GM12892 (cell line): ENCODE measurements at places on chromosomes 2 and 18.

DNA sequence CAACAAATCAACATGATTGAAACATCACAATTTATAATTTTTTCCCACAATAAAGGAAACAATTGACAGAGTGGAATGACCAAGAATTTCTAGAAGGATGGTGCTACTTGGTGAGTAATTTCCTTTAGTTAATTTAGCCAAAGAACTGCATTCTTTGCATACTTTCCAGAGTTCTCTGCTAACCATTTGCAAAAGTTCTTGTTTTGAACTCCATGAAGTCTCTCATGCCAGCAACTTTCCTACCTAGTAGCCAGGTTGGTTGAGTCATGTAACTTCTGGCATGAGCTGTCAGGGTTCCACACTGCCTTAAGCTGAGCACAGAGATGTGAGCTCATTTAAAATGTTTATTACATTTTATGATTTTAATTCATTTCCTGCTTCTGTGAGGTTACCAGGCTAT is 539.6 kb downstream of the PID1 start:
- no peak for DNase-seq

- no peak for DNase-seq
These were observed 79.0 kb downstream of the LBH start for GRCh38 chr2:30310371-30310770.

- DNase-seq, result no peak
These were observed 69.3 kb downstream of the NOL10 start for GRCh38 chr2:10620481-10620880.

DNA sequence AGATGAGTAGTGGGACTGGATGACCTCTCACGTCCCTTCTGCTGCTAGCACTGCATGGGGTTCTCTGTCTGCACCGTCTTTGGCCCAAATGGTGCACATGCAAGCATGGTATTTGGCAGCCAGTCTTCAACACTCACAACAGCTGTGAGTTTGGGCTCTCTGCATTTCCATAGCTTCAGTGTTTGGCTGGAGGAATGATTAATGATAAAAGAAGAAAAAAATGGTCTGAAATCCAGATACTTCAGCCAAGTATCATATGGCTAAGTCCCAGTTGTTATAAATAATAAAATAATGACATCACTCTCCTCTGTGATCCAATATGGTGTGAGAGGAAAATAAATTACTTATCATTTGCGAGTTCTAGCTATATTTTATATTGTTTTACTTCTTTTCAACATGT is 173.3 kb downstream of the DCDC2C start:
- no peak for DNase-seq

GRCh38 chr2:112959109-112959812 is 18.5 kb upstream of the IL36G start:
- DNase-seq, result no peak

- DNase-seq, result no peak
These were observed 41.4 kb upstream of the PARD3B start for GRCh38 chr2:204503869-204504268.

DNA sequence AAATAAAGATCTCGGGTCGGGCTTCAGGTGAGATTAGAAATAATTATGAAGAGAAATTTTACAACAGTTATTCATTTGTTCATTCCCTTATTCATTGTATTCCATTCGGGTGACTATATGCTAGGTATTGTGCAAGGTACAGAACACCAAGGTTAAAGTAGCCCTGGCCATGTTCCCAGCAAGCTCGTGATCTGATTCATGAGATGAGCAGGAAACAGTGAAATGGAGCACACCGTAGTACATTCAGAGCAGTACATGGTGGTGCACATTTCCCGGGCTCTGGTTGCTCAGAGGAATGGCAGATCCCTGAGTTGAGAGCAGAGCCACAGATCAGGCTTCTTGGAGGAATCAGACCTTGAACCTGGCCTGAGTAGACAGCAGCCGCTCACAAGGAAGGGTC is 87.7 kb downstream of the PRKRA start:
- no peak for DNase-seq

DNA sequence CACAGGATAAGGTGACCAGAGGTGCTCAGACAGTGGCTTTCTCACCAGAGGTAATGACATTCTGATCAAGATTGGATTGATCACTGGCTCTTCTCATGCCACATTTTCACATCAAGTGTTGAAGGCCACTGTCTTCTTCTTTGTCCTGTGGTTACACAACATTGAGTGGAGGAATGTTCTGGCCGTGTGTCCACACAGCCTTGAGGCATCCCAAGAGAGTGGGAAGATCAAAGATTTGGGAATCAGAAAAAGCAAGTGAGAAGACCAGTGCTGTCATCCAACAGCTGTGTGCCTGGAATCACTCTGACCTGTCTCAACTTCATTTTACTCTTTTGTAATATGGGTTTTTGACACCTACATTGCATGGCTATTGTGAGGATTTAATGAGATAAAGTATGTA is 67.4 kb downstream of the IL1R2 start:
- no peak for DNase-seq

- DNase-seq, result no peak
These were observed 29.3 kb downstream of the DNER start for GRCh38 chr2:229684942-229685562.

DNA sequence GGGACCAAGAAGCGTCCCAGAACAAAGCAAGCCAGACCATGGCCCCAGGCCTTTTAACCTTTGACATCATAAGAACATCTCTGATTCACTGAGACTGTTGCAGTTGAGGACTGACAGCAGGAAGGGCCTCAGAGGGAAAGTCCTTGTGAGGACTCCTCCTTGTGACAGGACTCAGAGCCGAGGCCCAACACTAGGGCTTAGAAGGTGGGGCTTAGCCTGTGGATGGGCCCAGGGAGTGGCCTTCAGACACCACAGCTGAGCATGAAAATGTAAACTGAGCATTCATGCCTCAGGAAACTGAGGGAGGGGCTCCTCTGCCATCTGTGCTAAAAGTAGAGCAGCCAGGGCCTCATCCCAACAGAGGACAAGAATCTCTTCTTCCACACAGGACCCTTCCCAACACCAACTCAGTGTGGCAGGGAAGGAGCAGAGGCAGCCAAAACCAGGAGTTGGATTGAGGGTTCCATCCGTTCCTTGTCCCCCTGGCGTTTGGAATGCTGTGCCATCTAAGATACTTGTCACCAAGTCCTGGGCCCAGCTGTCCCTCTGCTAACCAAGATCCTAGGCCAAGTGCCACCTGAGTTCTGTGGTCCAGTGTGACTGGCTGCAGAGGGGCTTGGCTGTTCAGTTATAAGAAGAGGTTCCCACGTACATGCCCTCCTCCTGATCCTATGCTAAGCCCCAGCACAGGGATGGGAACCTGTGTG is 37.5 kb upstream of the CAB39 start:
- no peak for DNase-seq

- no peak for DNase-seq
These were observed 63.0 kb upstream of the DSC1 start for GRCh38 chr18:31225668-31226067.

- no peak for DNase-seq
These were observed 21.3 kb upstream of the NT5C1B start for GRCh38 chr2:18610651-18611050.

DNA sequence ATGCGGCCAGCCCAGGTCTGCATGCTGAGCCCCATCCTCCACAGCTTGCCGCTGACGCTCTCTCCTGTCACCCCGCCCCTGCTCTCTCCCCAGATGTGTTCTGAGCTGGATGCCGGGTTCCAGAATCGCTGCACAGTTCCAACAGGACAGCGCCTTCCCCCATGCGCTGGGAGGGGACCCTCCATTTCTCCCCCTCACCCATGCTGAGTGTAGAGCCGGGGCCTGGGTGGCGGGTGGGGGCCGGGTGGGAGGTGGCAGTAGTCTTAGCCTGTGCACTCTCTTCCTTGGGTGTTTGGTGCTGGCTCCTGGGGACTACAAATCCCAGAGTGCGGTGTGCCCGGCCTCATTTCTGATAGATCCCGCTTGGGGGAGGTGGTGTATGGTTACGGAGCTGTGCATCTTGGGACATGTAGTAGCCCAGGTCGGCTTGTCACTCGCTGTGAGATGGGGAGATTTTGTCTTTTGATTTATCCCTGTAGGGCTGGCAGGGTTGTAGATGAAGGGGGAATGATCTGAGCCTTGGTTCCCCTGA is 6.8 kb downstream of the DNAJB2 start:
- no peak for DNase-seq

DNA sequence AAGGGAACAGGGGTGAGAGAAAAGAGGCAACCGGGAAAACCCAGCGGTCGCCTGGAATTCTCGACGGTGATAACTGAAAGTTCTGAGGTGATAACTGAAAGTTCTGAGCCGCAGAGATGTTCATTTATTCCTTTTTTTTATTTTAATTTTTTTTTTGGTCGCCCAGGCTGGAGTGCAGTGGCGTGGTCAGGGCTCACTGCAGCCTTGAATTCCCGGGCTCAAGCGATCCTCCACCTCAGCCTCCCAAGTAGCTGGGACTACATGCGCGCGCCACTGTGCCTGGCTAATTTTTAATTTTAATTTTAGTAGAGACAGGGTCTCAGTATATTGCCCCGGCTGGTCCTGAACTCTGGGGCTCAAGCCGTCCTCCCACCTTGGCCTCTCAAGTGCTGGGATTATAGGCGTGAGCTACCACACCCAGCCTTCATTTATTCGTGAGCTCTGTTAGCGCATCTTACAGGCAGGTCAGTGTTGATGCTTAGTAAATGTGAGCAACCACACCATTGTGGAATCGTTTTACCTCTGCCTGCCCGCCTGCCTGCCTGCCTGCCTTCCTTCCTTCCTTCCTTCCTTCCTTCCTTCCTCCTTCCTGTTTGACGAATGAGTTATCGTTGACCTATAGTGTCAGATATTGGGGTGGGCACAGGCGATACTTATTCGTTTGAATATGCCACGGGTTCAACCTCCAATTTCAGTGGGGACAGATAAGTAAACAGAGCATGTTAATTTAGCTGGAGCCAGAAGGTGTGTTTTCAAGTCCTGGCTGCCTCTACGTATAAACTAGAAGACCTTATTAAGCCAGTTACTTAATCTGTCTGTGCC is 557 bp upstream of the E2F6 start:
- no peak for DNase-seq

DNA sequence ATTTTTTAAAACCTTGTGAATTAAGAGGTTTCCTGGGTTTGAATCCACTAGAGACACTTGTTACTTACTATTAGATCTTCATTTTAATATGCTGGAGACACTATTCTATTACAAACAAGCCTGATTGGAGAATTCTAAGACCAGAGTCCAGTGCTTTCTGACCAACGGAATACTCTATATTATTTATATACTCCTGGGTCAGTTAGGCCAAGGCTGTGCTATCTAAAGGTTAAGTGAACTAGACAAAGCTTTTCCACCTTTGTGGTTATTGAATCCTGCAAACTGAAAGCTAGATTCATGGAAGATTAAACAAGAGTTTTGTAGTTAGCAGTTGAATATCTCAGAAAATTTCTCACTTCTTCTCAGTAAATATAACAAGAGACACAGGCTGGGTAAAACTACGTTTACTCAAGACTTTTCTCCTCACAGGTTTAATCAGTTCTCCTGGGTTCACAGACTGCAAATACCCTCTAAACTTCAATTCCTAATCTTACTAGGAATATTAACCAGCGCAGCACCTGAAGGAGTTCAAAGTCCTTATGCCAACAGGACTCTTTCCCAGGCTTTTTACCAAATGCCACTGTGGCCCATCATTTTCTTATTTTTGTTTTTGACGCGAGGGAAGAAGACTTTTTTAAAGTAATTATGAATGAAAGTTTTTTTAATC is 66.4 kb downstream of the COL4A4 start:
- no peak for DNase-seq

DNA sequence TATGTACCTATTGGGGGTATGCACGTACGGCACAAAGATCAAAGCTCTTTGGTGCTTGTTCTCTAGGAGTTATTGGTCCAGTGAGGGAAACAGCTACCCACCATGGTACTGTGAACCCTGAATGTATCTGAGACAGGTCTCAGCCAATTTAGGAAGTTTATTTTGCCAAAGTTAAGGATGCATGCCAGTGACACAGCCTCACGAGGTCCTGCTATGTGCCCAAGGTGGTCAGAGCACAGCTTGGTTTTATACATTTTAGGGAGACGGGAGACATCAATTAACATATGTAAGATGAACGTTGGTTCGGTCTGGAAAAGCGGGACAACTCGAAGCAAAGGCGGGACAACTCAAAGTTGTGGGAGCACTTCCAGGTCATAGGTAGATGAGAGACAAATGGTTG is 75.8 kb downstream of the SOWAHC start:
- DNase-seq, result no peak

DNA sequence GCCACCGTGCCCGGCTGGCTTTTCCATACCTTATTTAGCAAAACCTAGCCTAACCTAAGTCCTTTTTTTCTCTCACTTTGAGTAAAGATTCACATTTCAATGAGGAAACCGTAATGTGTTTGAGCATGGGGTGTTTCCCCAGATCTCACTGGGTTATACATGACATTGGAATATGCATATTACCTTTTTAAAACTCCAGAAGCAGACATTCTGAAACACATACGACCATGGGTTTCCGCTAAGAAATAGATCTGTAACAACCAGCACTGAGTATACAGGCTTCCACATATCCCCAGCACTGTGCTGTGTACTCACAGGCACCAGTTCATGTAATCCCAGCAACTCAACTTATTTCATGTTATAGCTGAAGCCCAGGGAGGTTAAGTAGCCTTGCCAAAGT is 41.0 kb upstream of the FOSL2 start:
- no peak for DNase-seq

DNA sequence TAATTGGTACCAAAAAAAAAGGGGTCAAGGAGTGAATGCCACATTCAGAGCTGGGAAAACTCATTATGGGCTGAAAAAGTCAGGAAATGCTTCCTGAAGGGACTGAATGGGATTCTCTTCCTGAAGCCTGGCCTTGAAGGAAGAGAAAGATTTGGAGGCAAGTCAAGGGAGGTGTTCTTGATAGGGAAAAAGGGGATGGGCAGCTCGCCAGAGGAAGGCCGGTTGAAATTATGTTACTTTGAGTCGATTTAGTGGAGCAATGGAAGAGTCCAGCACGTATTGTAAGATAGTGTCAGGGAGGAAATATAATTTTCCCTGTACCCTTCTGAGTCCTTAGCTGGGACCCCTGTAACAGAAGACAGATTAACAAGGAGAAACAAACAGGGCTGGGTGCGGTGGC is 115.3 kb upstream of the STPG4 start:
- DNase-seq, result no peak

DNA sequence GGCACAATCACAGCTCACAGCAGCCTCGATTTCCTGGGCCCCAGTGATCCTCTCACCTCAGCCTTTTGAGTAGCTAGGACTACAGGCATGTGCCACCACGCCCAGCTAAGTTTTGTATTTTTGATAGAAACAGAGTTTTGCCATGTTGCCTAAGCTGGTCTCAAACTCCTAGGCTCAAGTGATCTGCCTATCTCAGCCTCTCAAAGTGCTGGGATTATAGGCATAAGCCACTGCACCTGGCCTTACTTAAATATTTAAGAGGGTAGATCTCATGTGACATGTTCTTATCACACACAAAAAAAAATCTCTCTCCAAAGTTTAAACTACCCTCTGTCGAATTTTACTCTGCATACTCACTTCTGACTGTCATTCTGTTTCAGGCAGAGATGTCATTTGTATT is 75.4 kb upstream of the CHRNA1 start:
- no peak for DNase-seq
